ENCODE measurements at places on chromosomes 2 and 18.

DNA sequence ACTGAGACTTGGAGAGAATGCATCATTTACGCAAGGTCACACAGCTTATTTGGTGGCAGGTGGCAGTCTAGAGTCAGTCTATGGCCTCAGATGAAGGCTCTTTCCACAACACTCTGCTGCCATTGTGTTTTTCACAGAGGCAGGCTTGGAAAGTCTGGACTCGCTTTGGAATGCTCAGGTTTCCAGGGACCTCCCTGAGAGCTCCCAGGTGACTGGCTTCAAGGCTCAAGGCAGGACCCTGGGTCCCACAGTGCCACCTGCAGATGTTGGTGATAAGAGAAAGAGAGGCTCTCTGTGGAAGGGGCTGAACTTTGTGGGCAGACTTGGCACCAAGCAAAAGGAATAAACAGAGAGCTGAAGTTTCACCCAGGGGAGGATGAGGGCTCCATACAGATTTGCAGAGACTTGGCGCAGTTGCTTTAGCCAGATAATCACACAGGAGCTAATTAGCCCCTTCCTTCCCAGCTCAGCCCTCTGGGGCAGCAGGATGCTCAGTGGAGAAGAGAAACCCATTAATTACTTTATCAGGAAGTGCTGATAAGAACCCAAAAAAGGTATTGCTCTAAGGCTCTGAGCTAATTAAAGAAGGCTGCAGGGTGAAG is 103.5 kb downstream of the LBH start:
- no peak for DNase-seq

DNA sequence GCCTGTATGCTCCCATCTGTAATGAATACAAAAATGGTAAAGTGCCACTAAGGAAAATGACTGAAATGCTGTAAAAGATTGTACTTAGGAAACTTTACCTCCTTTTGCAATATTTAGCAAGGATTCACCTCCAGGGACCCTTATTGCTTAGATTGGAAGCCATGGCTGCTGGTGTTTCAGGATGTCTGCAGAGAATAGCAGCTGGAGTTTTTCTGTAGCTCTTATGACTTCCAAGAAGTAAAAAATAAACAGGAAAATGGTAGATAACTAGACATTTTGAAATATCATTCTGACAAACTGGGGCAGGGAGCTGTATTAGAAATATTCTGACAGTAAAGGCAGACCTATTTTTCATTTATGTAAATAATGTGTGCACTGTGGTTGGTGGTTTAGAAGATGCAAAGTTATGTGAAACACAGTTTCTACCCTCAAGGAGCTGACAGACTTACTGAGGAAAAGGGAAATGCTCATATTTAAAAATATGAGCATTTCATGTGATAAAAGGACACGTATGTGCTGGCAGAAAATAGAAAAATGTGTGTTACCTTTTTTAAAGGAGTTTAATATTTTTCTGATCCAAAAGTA is 224.9 kb upstream of the BOD1L2 start:
- no peak for DNase-seq

GRCh38 chr2:246489-247144 is 17.2 kb downstream of the SH3YL1 start:
- no peak for DNase-seq

DNA sequence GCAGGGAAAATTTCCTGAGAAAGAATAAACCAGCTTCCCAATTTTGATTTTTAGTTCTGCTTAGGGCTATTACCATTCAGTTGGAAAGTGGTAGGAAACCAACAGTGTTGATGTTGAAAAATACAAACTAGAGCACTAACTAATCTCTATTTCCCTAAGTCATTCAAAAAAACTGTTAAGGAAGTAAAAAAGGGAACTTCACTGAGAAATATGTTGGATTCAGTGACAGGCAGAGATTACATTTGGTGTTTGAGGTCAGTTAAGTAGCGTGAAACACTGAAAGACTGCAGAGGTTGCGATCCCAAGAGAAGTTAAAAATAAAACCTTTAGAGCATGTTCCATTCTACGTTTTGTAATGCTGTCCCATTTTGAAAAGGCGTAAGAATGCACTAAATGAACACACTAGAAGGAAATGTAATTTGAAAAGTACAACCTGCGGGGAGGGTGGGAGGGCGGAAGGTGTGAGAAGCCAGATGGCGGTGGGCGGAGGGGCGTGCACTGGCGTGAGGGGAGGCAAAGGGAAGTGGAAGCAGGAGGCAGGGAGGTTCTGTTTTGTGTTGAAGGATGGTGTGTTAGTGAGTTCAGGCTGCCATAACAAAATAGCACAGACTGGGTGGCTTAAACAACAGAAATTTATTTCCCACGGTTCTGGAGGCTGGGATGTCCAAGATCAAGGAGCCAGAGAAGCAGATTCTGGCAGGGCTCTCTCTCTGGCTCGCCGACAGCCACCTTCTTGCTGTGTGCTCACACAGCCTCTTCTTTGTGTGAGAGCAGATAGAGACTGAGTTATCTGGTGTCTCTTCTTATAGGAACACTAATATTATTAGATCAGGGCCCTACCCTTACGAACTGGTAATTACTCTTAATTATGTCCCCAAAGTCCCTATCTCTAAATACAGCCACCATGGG is 94.3 kb upstream of the KCTD1 start:
- DNase-seq, result no peak

DNA sequence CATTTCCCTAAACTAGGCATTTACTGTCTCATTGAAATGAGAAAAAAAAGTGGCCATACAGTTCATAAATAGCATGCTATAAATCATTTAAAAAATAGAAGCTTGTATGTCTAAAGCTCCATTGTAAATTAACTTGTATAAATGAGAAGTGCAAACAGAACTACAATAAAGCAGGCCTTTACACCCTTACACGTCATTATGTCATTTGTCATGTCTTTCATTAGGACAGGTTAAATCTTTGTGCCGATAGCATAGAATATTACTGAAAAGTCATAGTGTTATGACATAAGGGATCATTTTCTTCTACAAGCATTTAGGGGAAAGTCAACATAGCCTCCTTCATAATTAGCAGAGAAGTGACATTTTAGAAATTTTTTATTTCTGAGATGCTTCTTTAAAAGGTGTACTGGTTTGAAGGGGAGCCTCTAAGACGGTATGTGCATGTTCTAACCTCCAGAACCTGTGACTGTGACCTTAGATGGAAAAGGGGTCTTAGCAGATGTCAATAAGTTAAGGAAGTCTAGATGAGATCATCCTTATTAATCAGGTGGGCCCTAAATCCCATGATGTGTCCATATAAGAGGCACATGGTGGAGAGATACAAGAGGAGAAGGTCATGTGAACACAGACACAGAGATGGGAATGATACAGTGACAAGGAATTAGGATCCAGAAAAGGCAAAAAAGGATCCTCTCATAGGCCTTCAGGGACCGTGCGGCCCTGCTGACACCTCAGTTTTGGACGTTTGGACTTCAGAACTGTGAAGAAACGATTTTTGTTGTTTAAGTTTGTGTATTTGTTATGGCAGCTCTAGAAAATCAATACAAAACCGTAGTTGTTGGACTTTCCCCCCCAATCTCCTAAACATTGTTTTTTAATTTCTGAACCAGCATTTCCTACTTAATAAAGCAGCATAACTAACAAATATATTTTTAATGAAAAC is 863.7 kb downstream of the MBD2 start:
- no peak for DNase-seq

- DNase-seq, result no peak
These were observed 228.6 kb downstream of the SETBP1 start for GRCh38 chr18:44909191-44909719.

- DNase-seq, result no peak
These were observed 1132.9 kb upstream of the ZEB2 start for GRCh38 chr2:145652571-145653545.

DNA sequence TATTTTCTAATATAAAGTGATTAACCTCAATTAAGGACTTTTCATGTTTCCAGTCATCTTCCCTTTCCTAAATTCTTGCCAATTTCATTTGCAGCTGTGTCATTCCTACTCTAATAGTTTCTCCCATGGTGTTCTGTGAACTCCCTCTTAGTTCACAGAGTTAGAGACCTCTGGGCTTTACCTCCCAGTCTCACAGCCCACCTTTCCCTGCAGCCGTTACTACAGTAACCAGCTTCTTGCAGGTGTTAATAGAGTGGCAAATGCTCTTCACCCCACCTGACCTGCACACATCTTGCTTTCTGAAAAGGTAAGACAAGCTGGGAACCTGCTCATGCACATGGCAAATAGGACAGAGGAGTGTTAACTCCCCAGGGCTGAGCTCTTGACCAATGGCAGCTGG is 250.1 kb downstream of the FBXO15 start:
- DNase-seq, result no peak

- DNase-seq, result no peak
These were observed 349.1 kb upstream of the ACVR2A start for GRCh38 chr2:147495734-147496133.

DNA sequence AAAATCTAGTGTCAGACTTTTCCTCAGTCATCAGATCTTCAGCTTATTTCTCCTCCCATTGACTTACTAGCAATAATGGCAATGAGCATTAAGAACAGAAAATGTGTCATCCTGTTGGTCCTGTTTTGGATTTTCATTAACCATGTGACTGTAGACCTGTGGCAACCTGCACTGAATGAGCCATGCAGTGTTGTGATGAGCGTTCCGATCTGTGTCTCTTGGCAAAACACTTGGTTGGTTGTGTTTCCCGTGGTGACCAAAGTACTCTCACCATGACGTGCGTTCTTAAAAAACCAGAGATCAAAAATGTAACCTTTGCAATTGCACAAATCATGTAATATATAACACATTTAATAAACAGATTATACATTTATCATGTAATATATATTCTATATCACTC is 138.6 kb downstream of the MAP3K20 start:
- no peak for DNase-seq

- DNase-seq, result no peak
These were observed 134.3 kb upstream of the AQP4 start for GRCh38 chr18:26999797-27000196.

DNA sequence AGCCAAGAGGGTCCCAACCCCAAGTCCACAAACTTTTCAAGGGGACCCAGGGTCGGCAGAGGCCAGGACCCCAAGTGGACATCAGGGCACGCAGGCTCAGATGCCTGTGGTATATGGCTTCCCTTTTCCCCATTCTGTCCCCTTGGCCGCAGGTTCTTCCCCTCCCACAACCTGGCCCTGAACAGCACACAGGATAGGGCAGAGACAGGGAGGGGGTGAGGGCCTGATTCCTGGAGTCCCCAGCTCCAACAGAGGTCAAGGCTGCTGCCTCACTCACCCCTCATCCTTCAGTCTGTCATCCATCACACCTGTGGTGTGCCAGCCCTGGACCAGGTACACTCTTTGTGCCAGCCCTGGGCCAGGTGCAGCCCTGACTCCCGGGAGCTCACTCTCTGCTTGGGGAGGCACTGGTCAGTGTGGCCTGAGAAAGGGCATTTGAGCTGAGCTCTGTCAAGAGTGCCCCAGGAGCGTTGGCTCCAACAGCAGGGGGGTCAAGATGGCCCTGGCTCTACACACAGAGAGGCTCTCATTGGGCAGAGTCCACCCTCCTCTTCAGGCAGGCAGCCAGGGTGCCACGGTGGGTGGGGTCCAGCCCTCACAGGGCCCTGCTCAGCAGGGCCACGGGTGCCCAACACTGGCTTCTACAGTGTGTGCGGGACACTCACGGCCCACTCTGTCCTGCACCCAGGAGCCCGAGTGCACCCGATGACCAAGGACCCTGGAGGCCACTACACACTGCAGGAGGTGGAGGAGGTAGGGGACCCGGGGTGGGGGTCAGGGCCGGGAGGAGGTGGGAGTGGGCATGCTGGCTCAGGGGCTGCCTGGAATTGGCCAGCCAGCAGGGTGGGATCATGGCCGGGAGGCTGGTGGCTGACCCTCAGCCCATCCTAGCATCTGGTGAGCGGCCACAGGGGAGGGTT is 1.6 kb downstream of the AGXT start:
- DNase-seq, result no peak

DNA sequence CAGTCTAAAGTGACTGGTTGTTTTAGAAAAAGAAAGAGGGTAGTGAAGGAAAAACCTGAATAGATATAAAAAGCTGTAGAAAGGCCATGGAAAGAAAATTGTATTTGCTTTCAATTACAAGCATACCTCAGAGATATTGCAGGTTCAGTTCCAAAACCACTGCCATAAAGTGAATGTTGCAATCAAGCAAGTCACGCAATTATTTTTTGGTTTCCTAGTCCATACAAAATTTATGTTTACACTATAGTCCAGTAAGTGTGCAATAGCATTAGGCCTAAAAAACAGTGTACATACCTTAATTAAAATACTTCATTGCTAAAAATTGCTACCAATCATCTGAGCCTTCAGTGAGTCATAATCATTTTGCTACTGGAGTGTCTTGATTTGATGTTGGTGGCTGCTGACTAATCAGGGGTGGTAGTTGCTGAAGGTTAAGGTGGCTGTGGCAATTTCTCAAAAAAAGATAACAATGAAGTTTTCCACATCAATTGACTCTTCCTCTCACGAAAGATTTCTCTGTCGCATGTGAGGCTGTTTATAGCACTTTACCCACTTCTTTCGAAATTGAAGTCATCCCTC is 2003.8 kb upstream of the PIK3C3 start:
- DNase-seq, result no peak

DNA sequence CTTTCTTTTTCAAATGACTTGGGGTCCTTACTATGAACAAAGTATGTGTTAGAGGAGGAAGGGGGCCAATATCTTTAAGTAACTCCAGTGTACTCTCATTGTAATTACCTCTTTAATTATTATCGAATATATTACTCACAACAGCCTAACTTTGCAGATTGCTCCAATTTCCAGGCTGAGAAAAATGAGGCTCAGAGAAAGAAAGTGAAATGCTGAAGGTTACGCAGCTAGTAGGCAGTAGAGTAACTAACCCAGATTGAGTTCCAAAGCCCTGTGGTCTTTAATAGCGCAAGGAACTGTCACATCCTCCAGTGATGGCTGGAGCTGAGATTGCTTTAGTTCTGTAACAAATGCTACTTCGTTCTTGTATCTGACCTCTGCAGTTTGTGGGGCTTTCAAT is 2.2 kb upstream of the GYPC start:
- no peak for DNase-seq

DNA sequence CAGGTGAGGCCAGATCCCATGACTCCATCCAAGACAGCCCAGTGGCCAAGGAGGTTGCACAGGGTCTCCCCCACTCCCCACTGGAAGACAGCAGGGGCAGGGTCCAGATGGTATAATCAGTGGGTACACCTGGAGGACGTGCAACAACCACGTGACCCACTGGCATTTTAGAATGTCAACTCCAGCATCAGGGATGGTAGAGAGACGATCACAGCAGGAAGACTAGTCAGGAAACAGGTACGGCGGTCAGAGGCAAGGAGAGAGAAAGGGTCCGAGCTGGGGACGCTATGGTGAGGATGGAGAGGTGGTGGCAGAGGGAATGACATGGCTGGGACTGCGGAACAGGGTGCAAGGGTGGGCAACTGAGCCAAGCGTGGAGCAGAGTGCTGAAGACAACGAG is 23.0 kb downstream of the SERTAD2 start:
- DNase-seq, result no peak

DNA sequence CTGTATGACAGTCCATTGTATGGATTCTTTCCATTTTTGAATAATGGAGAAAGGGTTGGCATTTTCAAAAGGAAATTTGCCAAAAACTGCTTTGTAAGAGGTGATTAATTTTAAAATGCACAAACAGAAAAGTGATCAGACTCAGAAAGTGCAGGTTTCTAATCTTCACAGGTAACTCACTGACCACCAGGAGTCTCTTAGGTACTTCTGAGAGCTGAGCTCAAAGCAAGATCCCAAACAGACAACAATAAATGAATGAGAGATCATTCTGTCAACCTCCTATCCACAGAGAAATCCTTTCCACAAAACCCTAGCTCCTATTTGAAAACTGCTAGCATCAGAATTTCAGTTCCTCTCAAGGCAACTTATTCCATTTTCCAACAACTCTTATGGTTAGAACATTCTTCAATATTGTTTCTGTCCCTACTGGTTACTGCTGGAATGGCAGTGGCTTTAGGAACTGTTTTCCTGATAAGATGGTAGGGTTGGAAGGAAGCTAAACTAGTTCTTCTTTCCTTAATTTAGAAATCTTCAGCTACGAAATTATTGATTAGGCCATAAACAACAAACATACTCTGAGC is 20.6 kb upstream of the HAAO start:
- DNase-seq, result no peak

All from stimulated activated CD4-positive, alpha-beta T cell treated with anti-CD3 and anti-CD28 coated beads, TNF-alpha, amount 100 ng/mL, for 1 hour (primary cell).